ENCODE measurements at places on chromosomes 4 and X. TPM values are rescaled to one million over a fixed set of nuclear protein-coding genes. Genes with fewer than 3 reads are reported as not detected.

GLRA2 gene
- not detected for total RNA-seq

ARFIP1 gene
- 38.6 TPM for total RNA-seq

CNGA1 gene
- 0.42 TPM for total RNA-seq

SLC9B1 gene
- total RNA-seq = 0.89 TPM

CETN2 gene
- 58.8 TPM for total RNA-seq

ASB12 gene
- not detected for total RNA-seq

PPEF2 gene
- total RNA-seq = not detected

RAB28 gene
- 17.2 TPM for total RNA-seq

SHOX gene
- not detected for total RNA-seq

ODAPH gene
- 0.18 TPM for total RNA-seq

GAGE12H gene
- not detected for total RNA-seq

BBS7 gene
- 29.2 TPM for total RNA-seq

QRFPR gene
- not detected for total RNA-seq

OTUD6A gene
- not detected for total RNA-seq

RASL11B gene
- total RNA-seq = 0.23 TPM

CASK gene
- 116 TPM for total RNA-seq

CD38 gene
- total RNA-seq = not detected

ADH6 gene
- not detected for total RNA-seq

PNMA6A gene
- 3.9 TPM for total RNA-seq

SRPX2 gene
- 122 TPM for total RNA-seq

SORCS2 gene
- 3.3 TPM for total RNA-seq

NEUROG2 gene
- not detected for total RNA-seq

TIMM8A gene
- 6.9 TPM for total RNA-seq

TMPRSS11D gene
- total RNA-seq = not detected

CTAG2 gene
- total RNA-seq = 0.65 TPM

GABRA4 gene
- total RNA-seq = not detected

FAM47C gene
- total RNA-seq = not detected

DGKK gene
- total RNA-seq = not detected

GLOD5 gene
- not detected for total RNA-seq

PFKFB1 gene
- not detected for total RNA-seq

XPNPEP2 gene
- total RNA-seq = not detected

ZCCHC18 gene
- 0.30 TPM for total RNA-seq

FAM184B gene
- 0.05 TPM for total RNA-seq

CT55 gene
- not detected for total RNA-seq

PDE6B gene
- total RNA-seq = 1.2 TPM

COX7B2 gene
- total RNA-seq = not detected

LNX1 gene
- total RNA-seq = 4.5 TPM

SMARCA1 gene
- total RNA-seq = 86.4 TPM

HCCS gene
- total RNA-seq = 23.3 TPM

TAF7L gene
- total RNA-seq = 0.59 TPM

TCP11X2 gene
- total RNA-seq = not detected

BEX1 gene
- 0.89 TPM for total RNA-seq

LPAR4 gene
- total RNA-seq = not detected

ART3 gene
- total RNA-seq = not detected

STK32B gene
- total RNA-seq = 1.6 TPM
